Brain pericyte (primary cell): ENCODE measurements at places on chromosomes 16 and 17.

DNA sequence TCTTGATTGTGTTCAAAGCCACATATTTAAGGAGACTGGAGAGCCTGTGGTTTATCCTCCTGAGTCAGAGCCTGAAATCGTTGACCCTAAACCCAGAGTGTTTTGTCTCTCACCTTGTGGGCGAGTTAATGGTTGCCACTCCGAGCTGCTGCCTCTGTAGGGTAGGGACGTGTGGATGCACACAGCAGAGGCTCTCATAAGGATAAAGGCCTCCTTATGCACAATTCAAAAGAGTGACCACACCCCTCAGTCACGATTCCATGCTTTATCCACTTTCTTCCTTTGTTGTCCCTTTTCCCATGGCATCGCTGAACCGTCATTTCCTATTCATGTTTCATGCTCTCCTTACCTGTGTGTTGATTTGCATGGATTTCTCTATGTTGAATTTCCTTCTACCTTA lies 805.0 kb upstream of the RBFOX1 start:
- no peak for DNase-seq

- DNase-seq, result no peak
Observed at GRCh38 chr17:47981462-47981861, 10.5 kb downstream of the CDK5RAP3 start.

GRCh38 chr17:49198211-49198610 lies 12.2 kb downstream of the GNGT2 start:
- DNase-seq, result no peak

- no peak for DNase-seq
Observed at GRCh38 chr16:17302214-17302613, 168.5 kb downstream of the XYLT1 start.

DNA sequence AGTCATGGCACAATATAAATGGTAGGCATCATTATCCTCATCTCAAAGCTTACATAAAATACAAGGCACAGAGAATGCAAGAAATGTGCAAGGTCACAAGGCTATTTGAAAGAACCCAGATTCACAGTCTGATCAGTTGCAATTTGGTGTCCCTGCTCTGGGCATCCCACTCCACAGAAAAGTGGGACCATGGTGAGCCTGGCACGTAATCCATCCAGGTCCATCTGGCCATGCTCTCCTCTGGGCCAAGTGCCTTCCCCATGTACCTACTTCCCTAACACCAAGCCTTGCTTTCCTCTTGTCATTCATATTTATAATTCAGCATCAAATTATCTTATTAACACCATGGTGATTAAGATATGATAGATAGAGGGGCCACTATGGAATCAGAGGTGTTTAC lies 390.0 kb downstream of the CDH11 start:
- no peak for DNase-seq

DNA sequence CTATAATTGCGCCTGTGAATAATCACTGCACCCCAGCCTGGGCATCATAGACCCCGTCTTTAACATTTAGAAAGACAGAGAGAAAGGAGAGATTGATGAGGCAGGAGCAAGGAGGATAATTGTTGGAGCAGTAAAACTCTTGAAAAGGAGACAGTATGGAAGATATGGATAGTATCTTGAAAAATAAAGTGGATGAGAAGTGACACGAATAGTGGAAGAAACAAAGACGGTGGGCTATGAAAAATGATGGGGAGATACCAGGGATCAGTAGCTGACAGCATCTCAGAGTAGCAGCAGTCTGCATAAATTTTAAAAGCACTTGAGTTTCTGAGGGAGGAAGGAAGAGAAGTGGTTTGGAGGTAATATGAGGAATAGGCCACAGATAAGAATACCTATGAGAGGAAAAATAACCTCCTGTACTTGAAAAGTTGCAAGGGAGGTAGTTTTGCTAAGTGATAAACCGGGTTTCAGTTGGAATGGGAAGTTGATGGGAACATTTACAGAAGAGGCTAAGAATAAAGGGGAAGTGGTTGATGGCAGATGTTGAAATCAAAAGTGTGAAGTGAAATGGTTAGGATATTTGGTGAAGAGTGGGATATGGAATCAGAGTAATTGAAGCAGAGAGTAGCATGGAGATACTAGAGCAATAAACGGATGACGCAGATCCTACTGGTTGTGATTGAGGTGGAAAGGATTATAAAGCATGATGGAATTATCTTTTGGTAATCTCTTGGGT lies 1.8 kb upstream of the PPM1D start:
- no peak for DNase-seq

GRCh38 chr17:10420811-10421210 lies 939 bp downstream of the MYH8 start:
- DNase-seq, result no peak

GRCh38 chr16:75640598-75640997 lies 6.9 kb downstream of the KARS1 start:
- no peak for DNase-seq

GRCh38 chr17:75182569-75183436 lies at the start of gene SUMO2:
Gene SUMO2 (minus strand): TSS chr17:75182959. CDS start chr17:75182834, 125 bp downstream.
- DNase-seq, result peak; percentile 85

GRCh38 chr17:66720027-66720426 lies 114.9 kb upstream of the CACNG5 start:
- DNase-seq, result no peak
